Bronchial epithelial cell (primary cell): ENCODE measurements at places on chromosomes 4 and X. TPM values are rescaled to one million over a fixed set of nuclear protein-coding genes. Genes with fewer than 3 reads are reported as not detected.

- no peak for DNase-seq
These were observed 1.8 kb downstream of the TBC1D1 start for GRCh38 chr4:37892641-37893040.

- DNase-seq = no peak
These were observed 944.8 kb downstream of the RPA4 start for GRCh38 chrX:97828471-97828870.

- no peak for DNase-seq
These were observed 139.2 kb downstream of the SHOX start for GRCh38 chrX:769796-770195.

- DNase-seq = no peak
These were observed 592.5 kb downstream of the PCDH18 start for GRCh38 chr4:136939781-136940180.

- DNase-seq = no peak
These were observed 123.7 kb downstream of the MAGEB17 start for GRCh38 chrX:16290997-16291396.

GRCh38 chr4:76729980-76730379 is 168.0 kb downstream of the SOWAHB start:
- no peak for DNase-seq

Gene SYTL5
- 1.3 and 10.2 TPM in 2 replicates for total RNA-seq

- DNase-seq = peak; percentile 49
These were observed 2.7 kb downstream of the GEMIN8 start for GRCh38 chrX:14027036-14027435.
